ENCODE measurements at places on chromosomes 5 and 9.

DNA sequence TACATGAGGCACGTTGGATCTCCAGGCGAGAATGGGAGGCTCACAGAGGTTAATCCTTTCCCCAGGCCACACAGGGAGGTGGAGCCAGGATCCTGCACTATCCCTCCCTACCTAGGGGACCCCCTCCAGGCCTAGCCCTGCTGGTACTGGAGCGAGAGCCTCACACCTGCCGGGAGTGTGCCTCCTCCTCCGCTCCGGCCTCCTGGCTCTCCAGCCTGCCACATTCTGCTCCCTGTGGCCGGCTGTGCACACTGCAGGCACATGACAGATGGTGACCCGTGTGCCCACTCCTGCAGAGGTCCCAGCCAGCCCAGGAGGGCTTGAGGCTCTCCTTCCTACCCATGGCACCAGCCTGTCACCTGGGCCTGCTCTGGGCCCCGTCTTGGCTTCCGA is 93.4 kb downstream of the RXRA start:
- no peak for DNase-seq

- DNase-seq: no peak
Observed at GRCh38 chr5:170538696-170539586, 35.1 kb downstream of the KCNIP1 start.

DNA sequence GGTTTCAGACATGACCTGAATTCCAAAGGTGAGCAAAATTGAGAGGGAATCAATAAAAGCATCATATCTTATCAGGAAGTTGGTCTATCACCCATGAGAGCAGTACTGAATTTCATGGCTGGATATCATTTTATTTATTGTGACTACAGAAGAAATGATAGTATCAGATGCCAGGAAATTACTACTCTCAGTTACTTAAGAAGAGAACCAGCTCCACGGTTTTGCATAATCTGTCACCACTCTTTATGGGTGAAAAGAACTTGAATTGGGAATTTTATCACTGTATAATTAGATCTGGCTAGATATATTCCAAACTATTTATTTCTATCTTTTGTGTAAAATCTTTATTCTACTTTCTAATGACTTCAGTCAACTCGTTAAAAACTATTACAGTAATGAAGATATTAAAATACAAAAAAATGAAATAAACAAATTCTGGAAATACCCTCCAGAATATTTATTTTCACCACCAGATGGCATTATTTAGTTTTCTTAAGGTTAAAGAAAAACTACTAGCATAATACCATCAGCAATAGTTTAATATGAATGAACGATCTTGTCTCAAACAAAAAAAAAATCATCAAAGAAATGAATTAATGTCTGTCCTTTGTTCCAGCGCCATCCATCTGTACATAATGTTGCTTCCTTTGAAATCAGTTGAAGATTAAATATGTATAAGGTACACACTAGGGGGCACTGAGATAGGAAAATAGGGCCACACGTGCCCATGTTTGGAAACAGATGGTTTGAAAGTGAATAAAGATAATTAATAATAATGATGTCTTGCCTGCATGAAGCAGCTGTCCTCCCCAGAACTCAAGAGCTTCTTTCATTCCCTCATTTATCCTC is 84.7 kb upstream of the SLCO6A1 start:
- DNase-seq: no peak

GRCh38 chr5:125814119-125814518 is 609.1 kb upstream of the GRAMD2B start:
- no peak for DNase-seq

DNA sequence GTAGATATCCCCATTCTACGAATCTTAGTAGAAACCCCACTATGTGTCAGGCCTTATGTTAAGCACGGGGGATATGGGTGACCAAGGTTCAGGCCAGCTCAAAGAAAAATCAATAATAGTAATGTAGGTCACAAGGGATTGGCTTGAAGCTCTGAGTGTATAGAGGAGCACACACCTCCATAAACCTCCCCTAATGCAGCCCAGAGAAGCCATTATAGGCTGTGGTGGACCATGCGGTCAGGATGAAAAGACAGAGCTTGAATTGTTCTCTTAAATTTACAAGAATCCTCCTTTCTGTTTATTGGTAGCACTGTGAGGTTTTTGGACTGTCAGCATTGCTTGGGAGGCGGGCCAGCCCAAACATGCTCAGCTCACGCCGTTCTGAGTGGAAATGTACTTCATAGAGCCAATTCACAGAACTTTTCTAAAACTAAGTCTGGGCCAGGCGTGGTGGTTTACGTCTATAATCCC is 9.1 kb downstream of the PDE6A start:
- DNase-seq: no peak

GRCh38 chr9:81716409-81716808 is 27.1 kb upstream of the TLE1 start:
- no peak for DNase-seq

DNA sequence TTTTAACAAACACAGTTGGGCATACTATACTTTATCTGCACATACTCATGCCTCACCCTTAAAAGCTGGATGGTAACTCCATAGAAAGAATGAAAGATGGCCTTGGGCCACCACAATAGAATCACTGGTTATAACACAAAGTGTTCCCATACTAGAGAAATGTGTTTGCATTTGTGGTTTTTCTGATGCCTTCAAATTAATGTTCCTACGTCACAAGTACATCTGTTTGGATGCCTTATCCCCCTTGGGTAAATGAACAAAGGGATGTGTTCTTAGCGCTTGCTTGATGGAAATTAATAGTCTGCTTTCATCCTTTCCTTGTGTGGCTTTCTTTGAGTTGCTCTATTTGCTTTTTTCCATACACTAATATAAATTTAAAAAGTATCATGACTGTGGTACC is 291.1 kb upstream of the PDE4D start:
- peak; percentile 26 for DNase-seq

All from non-pigmented ciliary epithelial cell (primary cell).